ENCODE measurements at places on chromosomes 13 and 19.

DNA sequence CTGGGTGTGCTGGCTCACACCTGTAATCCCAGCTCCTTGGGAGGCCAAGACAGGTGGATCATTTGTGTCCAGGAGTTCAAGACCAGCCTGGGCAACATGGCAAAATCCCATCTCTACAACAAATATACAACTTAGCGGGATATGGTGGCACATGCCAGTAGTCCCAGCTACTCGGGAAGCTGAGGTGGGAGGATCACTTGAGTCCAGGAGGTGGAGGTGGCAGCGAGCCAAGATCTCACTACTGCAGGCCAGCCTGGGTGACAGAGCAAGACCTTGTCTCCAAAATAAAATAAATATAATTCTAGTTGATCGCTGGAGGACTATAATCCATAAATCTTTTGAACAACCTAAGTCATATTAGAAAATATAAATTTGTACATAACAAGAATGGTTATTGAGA is 1061.5 kb upstream of the PCDH9 start:
- no peak for DNase-seq

DNA sequence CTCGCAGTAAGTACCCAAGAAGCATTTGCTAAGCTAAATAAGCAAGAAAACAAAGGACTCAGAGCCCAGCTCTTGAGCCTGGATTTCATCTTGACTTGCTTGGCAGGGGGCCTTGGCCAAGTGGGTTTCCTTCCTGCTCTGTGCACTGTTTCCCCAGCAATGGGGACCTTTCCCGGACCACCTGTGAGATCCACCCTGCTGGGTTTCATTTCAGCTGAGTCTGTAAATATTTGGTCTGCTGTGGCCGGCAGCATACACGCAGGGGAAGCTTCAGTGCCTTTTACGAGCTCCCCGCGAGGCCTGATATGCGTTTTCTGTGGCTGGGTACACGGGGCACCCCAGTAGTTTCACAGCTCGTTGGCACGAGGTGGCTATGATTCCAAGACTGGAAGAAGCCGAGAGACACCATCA is 12.4 kb upstream of the TINCR start:
- DNase-seq = no peak

DNA sequence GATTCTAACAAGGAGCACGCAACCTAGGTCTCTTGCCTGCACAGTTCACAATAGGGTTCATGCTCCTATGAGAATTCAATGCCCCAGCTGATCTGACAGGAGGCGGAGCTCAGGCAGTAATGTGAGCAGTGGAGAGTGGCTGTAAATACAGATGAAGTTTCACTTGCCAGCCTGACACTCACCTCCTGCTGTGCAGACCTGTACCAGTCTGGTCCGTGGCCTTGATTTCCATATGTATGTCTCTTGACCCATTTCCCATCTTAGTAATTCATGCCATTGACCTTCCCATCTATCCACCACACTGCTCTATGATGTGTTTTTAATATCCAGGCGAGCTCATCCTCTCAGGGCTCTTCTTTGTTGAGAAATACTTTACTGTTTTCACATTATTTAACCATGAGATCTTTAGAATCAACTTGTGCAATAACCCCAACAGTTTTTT is 95.2 kb downstream of the LRCH1 start:
- peak; percentile 51 for DNase-seq

DNA sequence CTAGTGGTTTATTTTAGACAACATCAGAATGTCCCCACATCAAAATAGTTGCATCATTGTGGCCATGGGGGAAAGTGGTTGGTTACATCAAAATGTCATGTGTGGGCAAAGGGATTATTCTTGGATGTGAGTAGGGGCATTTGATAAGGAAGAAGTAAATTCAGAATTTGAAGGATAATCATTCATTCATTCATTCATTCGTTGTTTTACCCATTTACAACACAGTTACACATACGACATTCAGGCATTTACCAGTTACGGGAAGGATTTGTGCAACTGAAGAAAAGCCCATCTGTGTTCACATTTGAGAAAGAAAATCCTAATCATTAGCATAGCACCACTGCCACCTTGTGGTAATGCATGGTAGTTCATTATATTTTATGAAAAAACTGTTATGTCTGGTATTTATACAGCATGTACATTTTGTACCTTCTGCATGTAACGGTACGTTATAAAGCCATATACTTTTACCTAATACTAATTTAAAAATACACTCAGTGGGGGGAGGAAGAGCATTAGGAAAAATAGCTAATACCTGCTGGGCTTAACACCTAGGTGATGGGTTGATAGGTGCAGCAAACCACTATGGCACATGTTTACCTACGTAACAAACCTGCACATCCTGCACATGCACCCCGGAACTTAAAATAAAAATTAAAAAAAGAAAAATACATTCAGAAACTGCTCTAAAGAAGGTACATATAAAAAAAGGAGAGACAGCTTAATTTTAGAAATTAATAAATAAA is 62.1 kb downstream of the DGKH start:
- DNase-seq = no peak

GRCh38 chr19:4043401-4043800 is 23.3 kb downstream of the ZBTB7A start:
- no peak for DNase-seq

- no peak for DNase-seq
Measured at GRCh38 chr13:109348519-109349258, 437.7 kb downstream of the IRS2 start.

- no peak for DNase-seq
Measured at GRCh38 chr19:15850385-15850784, 34.9 kb upstream of the OR10H1 start.

DNA sequence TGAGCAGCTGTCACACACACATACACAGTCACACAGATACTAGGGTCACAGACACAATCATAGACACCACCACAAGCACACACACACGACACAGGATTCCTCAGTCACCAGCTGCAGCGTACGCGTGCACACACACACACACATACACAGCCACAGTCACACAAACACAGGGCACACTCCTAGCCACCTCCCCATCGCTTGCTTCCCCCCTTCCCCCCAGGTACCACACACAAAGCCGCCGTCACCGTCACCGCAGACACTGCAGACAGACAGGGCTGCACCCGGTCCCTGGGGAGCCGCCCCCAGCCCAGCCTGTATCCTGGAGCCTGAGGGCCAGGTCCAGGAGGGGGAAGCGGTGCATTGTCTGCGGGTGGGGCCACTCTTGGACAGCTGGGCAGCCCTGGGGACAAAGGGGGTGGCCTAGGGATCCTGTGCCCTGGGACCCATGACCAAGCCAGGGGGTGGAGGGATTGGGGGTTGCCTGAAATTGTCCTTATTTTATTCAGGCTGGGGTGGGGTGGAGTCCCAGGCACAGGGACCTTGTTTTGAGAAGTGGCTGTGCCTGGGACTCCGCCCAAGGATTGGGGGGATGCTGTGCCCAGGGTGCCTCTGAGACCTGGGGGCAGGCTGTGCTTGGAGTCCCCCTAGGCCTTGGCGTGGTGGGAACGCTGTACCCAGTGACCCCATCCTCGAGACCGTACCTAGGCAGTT is 957 bp downstream of the NUMBL start:
- DNase-seq = peak; percentile 41

DNA sequence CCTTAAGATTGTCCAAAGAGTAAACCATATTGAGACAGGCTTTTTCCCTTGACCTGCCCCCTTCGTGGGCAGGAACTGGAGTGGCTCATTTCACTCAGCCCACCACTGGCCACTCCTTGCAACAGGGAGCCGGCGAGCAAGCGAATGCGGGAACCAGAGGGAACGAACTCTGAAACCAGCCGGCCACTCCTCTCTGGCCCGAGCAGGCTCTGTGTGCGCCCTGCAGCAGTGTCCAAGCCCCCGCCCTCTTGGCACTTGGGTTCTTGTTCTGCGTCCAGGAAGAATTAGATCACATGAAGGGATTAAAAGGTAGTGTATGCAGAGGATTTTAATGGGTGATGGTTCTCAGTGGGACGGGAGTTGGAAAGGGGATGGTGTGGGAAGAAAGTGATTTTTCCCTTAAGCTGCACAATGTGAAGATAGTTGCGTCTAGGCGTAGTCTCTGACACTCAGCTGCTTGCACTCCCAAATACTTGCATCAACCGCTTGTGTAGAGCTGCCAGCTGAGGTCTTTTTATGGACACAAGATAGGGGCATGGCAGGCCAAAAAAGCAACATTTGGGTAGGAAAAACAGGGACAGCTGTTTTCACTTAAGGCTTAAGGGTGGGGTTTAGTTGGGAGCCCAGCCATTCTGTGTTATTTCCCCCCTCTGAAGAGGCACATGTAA is 1209.7 kb upstream of the PCDH20 start:
- no peak for DNase-seq

DNA sequence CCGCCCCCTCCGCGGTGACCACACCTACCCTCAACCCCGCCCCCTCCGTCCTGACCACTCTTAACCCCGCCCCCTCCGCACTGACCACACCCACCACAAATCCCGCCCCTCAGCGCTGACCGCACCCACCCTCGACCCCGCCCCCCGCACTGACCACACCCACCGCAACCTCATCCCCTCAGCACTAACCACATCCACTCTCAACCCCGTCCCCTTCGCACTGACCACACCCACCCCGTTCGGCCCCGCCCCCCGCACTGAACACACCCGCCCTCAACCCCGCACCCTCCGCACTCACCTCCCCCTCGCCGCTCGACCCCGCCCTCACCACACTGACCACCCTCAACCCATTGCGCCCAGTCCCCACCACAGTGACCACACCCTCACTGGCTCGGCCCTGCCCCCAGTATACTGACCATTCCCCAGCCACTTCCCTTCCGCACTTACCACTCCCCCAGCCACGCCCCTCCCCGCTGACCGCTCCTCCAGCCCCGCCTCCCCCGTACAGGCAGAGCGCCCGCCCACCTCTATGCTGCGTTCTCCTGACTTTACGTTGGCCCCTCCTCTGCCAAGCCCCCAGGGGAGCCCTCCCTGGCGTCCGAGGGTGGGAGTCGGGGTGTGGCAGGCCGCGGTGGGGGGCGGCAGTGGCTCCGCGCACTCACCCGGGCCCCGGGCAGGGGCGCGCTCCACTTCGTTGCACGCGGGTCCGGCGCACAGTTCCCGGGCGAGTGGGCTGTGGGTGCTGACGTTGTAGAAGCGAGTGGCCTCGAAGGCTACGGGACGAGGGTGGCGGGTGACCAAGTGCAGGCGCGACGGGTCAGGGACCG is 8.4 kb downstream of the F2RL3 start:
- peak; percentile 95 for DNase-seq

DNA sequence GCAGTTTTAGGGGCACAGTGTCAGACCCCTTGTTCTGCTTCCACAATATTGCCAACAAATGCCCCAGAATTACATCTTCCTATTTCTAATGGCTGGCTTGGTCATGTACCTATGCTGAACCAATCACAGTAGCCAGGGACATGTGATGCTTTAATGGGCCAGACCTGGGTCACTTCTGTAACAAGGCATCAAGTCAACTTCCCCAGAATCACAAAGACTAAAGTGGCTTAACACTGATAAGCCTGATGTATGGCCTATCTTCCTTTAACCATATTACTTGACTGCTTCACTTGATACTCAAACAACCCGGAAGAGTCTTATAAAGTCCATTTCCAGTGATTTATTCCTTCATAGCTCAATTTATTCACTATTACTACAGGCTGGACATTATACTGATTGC is 19.6 kb downstream of the LNX2 start:
- no peak for DNase-seq

- DNase-seq = no peak
Measured at GRCh38 chr13:110426735-110427134, 119.7 kb downstream of the COL4A2 start.

DNA sequence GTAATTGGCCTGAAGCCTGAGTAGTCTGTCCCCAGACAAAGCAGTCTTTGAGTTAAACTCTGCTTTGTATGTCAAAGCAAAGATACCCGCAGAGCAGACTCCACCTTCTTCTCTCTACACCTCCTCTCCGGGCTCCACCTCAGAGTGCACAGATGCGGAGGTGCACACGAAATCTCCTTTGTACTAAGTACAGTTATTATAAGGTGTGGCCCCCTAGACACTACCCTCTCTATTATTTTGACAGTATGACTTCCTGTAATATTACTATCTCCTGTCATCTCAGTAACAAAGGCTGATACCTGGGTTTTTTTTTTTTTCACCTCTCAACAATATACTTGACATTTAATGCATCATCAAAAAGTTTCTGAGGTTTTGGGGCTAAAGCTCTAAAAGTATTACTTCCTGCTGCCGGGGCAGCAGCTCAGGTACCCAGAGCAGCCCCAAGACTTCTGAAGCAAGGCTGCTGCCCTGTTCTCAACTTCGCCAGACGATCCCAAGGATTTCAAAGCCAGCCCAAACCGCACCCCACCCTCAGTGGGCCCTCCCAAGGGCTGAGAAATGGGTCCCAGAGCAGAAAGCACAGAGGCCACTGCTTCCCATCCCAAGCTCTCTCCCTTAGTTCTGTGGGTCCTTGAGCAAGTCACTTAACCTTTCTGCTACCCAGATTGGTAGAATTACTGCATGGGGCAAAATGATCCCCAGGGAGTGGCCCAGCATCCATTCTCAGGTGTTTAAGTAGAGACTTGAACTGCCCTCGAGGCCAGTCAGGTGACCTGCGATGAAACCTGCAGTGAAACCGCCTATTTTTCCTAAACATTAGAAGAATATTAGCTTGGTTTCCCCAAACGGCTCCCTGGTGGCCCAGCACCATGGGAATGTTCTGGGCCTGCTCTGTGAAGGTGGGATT is 180.6 kb downstream of the FOXO1 start:
- DNase-seq = no peak

GRCh38 chr13:46382224-46382623 is 4.8 kb downstream of the RUBCNL start:
- no peak for DNase-seq

DNA sequence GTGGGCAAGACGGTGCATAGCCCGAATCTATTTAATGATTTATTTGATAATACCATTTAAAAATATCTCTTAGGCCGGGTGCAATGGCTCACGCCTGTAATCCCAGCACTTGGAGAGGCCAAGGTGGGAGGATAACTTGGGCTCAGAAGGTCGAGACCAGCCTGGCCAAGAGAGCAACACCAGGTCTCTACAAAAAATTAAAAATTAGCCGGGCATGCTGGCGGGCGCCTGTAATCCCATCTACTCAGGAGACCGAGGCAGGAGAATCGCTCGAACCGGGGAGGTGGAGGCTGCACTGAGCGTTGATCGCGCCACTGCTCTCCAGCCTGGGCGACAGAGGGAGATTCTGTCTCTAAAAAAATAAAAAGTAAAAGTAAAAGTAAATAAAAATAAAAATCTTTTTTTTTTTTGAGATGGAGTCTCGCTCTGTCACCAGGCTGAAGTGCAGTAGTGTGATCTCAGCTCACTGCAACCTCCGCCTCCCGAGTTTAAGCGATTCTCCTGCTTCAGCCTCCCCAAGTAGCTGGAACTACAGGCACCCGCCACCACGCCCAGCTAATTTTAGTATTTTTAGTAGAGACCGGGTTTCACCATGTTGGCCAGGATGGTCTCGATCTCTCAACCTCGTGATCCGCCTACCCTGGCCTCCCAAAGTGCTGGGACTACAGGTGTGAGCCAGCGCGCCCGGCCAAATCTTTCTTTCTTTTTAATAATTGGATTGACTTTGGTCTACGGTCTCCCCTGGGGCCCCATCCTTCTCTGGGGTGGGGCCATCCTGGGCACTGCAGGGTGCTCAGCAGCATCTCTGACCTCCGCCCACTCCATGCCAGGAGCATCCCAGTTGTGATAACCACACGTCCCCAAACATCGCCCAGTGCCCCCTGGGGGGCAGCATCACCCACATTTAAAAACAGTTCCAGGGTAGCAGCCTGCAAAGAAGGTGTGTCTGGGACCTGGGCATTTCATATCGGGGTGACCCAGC is 90.7 kb downstream of the GNG7 start:
- no peak for DNase-seq

GRCh38 chr19:17938092-17938845 is 5.5 kb downstream of the CCDC124 start:
- DNase-seq = peak; percentile 90
